ENCODE measurements at places on chromosomes 12 and 14. TPM values are rescaled to one million over a fixed set of nuclear protein-coding genes. Genes with fewer than 3 reads are reported as not detected.
A peak's percentile ranks its signal among the peaks of the same experiment; 100 is the strongest.

DNA sequence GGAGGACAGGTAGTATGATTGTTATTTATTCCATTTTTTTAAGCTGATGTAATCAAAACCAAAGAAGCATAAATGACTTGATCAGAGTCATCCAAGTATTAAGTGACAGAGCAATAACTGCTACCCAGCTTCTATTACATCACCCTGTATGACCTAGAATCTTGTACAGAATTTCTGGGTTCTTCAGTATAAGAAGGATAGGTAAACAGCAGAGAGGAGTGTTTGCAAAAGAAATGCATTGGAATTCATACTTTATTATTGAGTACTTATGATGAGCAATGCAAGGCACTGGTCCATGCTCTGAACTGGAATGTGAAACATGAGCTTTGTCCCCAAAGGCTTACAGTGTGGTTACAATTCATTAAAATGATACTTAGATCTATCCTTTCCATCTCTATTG, 916.8 kb downstream of the DIO2 start:
- DNase-seq, result no peak

- DNase-seq, result no peak
These were observed 297.5 kb upstream of the SLC16A7 start for GRCh38 chr12:59298296-59298695.

GRCh38 chr12:5375547-5376295, 56.2 kb upstream of the NTF3 start:
- DNase-seq, result no peak

GRCh38 chr12:52771505-52771904, 5.6 kb downstream of the KRT76 start:
- DNase-seq, result no peak

DNA sequence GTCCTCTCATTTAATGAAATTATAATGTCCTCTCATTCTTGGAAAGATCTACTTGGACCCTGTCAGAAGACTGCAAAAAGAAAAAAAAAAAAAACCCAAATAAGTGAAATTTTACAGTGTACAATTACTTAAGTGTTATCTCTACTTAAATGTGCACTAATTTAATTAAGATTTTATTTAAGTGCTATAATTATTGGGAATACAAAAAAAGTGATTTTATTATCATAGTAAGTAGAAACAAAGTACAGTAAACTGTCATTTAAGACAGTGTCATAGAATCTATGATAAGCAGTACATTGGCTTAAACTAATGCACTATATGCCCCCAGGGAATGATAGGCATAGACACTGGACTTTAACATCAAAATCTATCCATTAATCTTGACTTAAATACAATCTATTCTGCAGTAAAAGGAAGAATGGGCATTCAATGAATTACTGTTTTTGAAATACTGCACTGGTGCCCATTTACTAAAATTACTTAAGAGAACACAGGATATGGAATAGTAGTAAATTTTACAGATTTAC, 23.3 kb downstream of the INSM2 start:
- no peak for DNase-seq

GRCh38 chr12:38269897-38270296, 46.7 kb upstream of the ALG10B start:
- no peak for DNase-seq

The DHRS4L2 gene
- total RNA-seq, result 32.0 TPM

DNA sequence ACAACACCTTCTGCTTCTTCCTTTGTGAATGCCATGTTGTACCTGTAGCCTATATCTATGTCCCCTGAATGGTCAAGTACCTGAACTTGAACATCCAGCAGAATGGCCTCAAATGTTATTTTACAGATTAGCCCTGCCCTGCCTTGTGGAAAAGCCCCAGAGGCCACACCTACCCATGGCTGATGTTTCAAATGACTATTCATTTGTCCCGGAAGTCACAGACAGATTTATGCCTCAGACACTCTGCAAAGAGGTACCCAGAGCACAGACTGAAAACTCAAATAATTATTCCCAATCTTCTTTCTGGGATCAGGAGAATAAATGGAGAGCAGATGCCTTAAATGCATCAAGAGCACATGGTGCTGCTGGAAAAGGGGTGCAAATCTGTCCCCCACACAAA, 13.0 kb upstream of the DPF3 start:
- no peak for DNase-seq

- no peak for DNase-seq
These were observed 1.7 kb downstream of the ANKRD52 start for GRCh38 chr12:56256326-56256960.

DNA sequence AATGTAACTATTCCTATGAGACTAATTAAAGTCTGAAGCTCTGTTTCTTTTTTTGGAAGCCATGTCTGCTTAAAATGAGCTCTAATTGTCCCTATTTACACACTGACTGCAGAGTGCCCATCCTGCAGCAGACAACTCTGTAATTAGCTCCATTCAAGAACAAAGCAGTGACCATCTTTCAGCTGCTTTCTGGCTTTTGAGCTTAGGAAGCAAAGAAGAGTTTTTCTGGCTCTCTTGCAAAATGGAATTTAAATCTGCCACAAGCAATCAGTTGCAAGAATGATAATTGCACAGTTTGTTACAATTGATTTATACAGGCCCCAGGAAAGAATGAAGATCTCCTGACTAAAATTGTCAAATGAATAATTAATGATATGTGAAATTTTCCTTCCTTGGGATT, 83.4 kb downstream of the GAS2L3 start:
- no peak for DNase-seq

DNA sequence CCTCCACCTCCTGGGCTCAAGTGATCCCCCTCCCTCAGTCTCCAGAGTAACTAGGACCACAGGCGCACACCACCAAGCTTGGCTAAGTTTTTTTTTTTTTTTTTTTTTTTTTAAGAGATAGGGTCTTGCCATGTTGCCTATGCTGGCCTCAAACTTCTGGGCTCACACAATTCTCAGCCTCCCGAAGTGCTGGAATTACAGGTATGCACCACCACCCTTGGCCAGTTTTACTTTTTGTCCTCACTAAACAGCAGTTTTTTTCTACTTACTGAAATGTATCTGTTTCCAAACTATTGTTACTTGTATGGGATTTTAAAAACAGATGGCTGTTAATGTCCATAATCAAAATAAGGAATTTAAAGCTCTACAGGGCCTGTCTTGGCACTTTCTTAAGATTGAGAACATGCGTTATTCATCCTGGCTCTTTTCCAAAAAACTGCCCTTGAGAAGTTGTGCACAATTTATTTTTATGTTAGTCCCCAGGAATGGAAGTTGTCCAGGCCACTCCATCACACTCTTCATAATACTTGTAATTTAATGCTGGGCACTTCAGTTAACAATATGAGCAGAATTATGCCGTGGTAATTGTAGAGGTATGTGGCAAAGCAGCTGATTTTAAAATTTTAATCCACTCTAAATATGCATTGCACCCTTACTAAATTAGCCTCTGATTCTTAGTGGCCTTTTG, 51.9 kb upstream of the REP15 start:
- no peak for DNase-seq

- DNase-seq, result no peak
These were observed 364.5 kb downstream of the BTG1 start for GRCh38 chr12:91781114-91781513.

- DNase-seq, result no peak
These were observed 9.6 kb downstream of the CNOT2 start for GRCh38 chr12:70252832-70253231.

The PPP4R4 gene
- total RNA-seq, result 0.37 TPM

- DNase-seq, result no peak
These were observed 154.8 kb downstream of the TPH2 start for GRCh38 chr12:72093424-72093823.

- DNase-seq, result no peak
These were observed 26.2 kb upstream of the PAWR start for GRCh38 chr12:79717006-79717405.

The AMN gene
- total RNA-seq, result not detected

DNA sequence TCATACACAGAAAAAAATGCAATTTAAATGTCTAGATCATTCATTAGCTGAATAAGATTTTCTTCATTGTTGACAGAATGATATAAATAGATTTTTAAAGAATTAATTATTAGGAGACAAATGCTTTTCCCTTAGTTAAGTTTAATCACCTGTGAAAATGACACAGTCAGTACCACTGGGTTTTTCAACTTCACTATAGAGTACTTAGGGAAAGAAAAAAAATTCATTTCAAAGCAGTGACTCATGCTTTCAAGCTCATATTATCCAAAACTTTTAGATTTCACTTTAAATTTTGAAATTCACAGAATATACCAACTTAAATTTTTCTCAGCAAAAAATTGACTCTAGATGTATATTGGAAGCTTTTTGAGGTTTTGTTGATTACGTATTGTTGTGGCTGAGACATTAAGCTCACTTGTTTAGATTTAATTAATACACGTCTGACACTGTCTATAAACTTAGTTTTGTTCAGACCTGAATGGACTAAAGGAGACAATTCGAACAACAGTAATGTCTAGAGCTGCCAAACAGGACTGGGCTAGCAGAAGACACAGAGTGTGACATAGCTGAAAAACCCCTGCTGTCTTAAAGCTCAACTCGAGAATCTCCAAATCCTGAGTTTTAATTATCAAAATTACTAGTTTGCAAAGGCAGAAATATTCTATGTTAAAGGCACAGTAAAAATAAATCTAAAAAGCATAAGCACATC, 1.6 kb downstream of the MGAT4C start:
- no peak for DNase-seq

DNA sequence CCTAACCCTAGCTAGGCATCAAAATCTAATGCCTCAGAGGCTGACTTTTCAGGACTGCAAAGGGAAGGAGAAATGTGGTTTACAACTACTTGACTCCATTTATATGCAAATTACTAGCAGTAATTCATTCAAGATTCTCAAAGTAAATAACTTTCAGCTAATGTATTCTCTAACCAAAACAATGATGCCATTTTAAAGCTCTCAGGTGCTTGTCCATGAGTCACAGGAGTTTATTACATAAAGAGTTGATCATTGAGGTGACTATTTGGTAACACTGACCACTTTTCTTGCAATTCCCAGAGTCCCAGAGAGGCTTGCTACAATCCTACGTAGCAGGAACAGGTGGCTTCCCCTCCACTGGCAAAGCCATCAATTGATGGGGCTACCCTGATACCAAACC, 109.0 kb upstream of the SLC35F4 start:
- DNase-seq, result no peak

The PIWIL1 gene
- not detected for total RNA-seq

The CRACR2A gene
- 4.3 TPM for total RNA-seq

GRCh38 chr12:51390891-51391282, 319 bp downstream of the GALNT6 start:
- DNase-seq, result peak; percentile 8

The MUCL1 gene
- not detected for total RNA-seq

DNA sequence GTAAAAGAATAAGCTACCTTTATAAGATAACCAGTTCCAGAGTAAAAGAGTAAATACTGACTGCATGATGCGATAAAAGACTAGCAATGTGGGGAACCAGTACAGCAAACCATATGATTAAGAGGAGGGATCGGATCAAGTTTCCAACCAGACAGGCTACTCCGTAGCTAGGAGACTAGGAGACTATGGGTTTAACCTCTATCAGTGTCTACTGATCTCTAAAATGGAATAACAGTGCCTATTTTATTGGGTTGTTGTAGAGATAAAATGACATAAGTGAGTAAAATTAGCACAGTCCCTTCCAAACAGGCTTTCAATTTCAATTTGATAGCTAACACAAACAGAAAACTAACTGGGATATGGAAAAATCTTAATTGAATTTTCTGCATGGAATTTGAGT, 76.0 kb downstream of the PAWR start:
- DNase-seq, result no peak

The OR4N2 gene
- total RNA-seq, result not detected

The SLC6A12 gene
- 1.2 TPM for total RNA-seq

DNA sequence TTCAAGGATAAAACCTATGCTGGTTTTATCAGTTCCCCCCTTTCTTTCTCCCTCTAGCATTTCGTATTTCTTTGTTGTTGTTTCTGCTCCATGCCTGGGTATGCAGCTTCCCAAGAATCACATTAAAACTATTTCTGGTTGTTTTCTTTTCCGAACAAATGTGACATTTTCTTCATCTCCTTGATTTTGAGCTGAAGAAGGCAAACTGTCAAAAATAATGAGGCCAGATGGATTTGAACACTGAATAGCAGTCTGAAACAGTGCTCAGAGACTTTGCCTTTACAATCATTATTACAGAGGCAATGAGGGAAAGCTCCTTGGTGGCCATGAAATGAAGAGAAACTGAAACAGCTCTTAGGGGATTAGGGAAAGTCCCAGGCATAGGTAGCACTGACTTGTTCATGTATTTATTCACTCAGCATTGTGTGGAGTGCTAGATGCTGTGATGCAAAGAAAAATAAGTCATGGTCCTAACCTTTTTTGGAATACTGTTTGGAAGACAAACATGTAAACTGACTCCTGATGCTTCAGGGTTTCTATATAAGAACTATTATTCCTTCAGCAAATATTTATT, 319.5 kb downstream of the FUT8 start:
- DNase-seq, result no peak

DNA sequence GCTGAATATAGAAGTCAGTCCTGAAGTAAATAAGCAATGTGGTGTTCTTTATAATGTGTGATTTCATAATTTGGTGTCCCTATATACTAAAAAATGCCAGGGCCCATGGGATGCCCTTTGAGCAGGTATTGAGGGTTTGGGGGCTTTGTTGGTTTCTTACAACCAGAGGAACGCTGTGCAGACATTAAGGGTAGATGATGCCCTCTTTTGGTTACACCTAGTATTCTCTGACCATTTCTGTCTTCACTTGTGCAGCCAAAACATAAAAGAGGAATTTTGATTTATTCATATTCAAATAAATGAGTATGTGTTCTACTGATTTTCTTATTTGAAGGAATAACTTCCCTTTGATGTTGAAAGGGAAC, 3.0 kb downstream of the LGR5 start:
- DNase-seq, result no peak

- no peak for DNase-seq
These were observed 111.6 kb downstream of the BBS10 start for GRCh38 chr12:76236640-76237039.

GRCh38 chr14:90703841-90704737, 112.1 kb downstream of the TTC7B start:
- no peak for DNase-seq

DNA sequence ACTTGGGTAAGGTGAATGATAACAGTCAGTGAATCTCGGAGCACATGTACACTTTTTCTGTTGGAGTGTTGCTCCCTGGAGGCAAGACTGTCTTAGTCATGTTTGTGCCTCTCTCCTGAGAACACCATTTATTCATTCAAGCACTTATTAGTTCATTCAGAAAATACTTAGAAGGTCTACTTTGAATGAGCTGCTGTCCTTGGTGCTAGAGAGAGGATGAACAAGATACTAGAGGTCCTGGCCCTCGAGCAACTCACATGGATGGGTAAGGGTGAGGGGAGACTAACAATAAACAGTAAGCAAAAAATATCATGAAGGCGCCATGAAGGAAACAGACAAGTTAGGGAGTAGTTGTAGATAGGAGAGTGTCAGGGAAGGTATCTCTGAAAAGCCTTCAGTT, 17.1 kb upstream of the SAMD4A start:
- DNase-seq, result no peak

GRCh38 chr14:33596211-33597080, 354.4 kb downstream of the EGLN3 start:
- DNase-seq, result no peak
